AG09319 (cell line): ENCODE measurements at places on chromosomes 5 and 9.

GRCh38 chr5:92676215-92677165 is 904.5 kb downstream of the NR2F1-AS1 start:
- no peak for DNase-seq

DNA sequence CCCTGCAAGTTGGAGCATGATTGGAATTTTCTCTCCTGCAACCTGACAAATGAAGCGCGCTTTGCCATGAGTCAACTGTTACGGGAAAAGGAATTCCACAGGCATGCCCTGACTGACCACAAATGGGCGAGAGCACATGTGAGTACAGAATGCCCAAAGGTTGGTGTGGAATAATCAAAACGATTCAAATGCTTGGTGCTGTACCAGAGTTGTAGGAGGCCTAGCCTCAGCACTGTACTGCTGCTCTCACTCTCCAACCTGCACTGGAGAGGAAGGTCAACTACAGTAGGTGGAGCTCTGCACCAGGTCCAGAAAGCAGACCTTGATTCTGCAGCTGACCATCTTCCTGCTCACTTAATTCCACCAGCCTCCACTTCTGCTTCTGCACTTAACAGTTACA is 406.9 kb upstream of the ACTBL2 start:
- peak; percentile 25 for DNase-seq

GRCh38 chr5:58967597-58968281 is 384.9 kb downstream of the RAB3C start:
- DNase-seq, result no peak

- DNase-seq, result no peak
Measured at GRCh38 chr9:100637787-100638186, 59.9 kb downstream of the CAVIN4 start.

DNA sequence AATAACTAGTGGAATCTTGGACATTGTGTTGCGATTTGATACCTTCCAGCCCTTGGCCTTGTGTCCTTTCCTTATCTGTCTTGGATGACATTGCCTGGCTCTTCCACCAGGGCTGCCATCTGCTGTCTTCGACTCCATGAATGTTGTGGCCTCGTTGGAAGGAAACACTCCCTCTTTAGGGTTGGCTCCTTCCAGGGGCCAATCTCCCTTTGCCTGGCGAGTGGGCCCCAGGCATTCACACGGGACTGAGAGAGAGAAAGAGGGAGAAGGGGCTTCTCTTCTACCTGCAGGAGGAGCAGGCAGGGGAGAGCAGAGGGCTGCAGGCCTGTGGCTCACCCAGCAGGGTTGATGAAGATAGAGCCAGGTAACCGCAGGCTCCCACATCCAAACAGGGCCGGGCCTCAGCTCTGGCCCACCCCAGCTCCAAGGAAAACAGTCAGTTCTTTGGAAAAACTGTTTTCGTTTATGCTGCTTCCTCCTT is 31.3 kb downstream of the FGF1 start:
- no peak for DNase-seq

- DNase-seq, result no peak
Measured at GRCh38 chr9:99137225-99137624, 32.3 kb downstream of the TGFBR1 start.

DNA sequence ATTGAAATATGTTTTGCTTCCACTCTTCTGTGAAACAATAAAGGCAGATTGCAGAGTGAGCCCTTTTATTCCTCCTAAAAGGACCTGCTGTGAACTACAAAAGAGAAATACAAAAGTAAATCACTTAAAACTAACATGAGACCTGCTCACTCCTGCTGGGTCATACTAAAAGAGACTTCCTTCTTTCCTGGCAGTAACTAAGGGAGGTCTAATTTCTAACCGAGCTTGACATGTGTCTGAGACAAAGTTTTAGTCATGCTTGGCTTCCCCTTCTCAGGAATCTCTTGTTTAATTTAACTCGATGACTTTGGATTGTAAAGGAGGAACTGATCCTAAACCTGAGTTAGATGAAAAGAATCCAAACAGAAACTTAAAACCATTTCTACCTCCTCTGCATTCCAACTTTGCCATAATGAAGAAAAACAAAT is 86.4 kb upstream of the CDH6 start:
- DNase-seq, result peak; percentile 39

DNA sequence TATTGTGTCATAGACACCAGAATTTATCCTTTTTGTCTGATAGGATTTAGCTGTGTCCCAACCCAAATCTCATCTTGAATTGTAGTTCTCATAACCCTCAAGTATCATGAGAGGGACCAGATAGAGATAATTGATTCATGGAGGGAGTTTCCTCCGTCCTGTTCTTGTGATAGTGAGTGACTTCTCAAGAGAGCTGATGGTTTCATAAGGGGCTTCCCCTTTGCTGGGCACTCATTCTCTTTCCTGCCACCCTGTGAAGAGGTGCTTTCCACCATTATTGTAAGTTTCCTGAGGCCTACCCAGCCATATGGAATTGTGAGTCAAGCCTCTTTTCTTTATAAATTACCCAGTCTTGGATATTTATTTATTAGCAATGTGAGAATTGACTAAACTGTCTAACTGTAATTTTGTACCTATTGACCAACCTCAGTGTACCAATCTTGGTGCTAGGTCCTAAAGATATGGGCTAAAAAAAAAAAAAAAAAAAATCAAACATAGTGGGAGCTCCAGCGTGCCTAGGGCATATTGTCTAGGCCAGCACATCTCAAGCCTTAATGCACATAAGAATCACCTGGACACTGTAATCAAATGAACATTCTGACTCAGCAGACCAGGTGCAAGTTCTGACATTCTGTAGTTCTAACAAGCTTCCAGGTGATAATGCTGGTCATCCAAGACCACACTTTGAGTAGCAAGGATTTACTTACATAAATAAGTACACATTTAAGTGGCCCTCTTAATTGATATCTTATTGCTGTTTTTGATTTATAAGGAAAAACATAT is 30.5 kb downstream of the ST8SIA4 start:
- no peak for DNase-seq

GRCh38 chr9:38008168-38009034 is 60.6 kb downstream of the SHB start:
- DNase-seq, result no peak

DNA sequence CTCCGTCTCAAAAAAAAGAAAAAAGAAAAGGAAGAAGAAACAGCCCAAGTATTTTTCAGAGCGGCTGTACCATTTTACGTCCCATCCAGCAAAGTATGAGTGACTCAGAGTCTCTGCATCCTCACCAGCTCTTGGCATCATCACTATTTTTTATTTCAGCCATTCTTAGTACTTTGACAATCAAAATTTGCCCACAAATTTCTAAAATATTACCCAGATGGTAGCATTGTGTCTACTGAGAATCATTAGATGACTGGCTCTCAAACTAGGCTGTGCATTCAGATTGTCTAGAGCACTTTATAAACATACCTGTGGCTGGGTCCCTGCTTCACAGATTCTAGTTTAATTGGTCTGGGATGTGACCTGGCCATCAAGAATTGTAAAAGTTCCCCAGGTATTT is 21.6 kb upstream of the MELK start:
- no peak for DNase-seq

DNA sequence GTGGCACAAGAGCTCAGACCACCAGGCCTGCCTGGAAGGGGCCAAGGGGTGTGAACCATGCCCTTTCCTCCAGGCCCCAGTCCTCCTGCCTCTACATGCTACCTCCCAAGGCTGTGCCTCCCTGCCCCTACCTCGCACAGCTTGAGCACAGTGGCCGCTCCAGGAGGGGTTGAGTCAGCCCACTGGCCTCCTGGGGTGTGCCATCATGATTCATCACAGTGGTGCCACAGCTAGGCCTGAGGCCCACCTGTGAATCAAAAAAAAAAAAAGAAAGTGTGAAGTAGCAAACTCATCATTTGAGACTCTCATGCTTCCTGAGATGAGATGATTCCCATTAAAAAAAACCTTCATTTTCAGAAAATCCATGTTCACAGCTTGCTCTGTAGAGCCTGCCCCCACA is 240.5 kb downstream of the HSPA4 start:
- DNase-seq, result no peak

GRCh38 chr9:119365291-119366027 is 3.8 kb downstream of the BRINP1 start:
- no peak for DNase-seq

- DNase-seq, result no peak
Measured at GRCh38 chr5:123483446-123484077, 28.4 kb upstream of the CSNK1G3 start.

DNA sequence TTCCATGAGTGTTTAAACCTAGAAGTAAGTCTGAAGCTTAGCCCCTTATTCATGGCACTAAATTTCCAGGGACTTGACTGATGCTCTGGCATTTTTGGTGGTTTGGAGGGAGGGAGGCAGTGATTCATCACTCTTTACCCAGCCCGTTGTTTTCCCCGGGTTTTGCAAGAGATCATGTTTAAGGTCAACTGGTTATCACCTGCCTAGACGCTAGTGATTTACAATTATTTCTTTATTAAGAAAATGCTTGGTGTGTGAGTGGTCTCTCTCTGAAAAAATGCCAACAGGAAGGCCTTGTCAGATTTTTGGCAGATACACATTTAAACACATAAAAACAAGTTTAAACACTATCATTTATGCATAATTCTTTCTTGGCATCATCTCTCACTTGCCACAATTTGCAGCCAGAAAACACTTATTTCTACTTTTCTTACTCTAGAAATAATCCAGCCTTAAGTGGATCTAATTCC is 737.9 kb upstream of the ZNF608 start:
- DNase-seq, result peak; percentile 59

GRCh38 chr5:124686239-124687004 is 60.0 kb downstream of the ZNF608 start:
- no peak for DNase-seq

DNA sequence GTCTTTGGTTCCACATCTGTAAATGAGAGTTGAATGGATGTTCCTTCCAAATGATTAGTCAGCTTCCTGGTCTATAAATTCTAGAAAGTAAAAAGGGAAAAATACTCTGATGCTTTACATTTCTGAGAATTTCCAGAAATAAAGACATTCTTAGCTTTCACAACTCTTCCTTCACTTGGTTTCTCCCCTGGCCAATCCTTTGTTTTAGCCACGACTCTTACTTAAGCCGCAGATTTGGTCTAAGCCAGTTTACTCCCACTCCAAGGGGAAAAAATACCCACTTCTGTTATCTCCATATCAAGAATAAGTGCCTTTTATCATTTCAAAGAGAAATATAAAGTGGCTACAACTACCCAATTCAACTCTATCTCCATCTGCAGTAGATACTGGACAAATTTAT is 29.7 kb downstream of the PWWP2A start:
- DNase-seq, result no peak

GRCh38 chr5:123610665-123611405 is 98.9 kb downstream of the CSNK1G3 start:
- peak; percentile 30 for DNase-seq

- no peak for DNase-seq
Measured at GRCh38 chr5:138177941-138178515, 402 bp downstream of the BRD8 start.

DNA sequence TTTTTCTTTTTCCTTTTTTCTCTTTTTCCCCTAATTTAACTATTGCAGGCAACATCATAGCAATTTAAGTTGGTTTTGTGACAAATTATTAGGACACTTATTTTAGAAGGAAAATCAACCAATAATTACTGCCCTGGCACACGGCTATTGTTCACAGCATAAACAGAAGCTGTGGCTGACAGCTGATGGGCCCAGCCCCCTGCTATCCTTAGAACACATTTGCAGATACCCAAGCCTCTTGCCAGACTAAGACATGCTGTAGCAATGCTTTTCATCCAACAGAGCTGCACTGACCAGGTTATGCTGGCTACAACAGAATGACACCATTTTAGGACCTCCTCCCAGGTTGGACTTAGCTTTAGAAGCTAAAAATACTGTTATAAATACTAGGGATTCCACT is 852.7 kb upstream of the DMAC1 start:
- DNase-seq, result no peak
